Ovary (tissue), 10 donors: ENCODE measurements at places on chromosomes 7 and 10. TPM values are rescaled to one million over a fixed set of nuclear protein-coding genes. Genes with fewer than 3 reads are reported as not detected.

The MRC1 gene
- total RNA-seq, result 6.6 TPM

The PYROXD2 gene
- total RNA-seq, result 14.1 TPM

DNA sequence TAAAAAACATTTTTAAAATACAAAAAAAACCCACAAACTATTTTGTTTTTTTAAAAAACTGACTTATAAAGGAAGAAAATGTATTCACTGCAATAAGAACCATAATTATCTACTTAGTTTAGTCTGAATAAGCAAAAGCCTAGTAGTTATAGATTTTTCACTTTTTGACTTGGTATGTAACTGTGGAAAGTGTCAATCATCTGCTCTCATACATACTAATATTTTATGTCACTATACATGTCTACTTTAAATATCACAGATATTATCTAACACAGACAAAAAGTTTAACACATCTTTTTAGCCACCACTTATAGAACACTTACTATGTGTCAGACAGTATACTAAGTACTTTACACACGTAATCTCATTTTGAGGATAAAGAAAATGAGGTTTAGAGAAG, 3.2 kb upstream of the JMJD1C start:
- no peaks in the 10 kb centered on the region for H3K36me3 ChIP-seq
- no peak for DNase-seq
- H3K27ac ChIP-seq, result no peak overlapping the region

DNA sequence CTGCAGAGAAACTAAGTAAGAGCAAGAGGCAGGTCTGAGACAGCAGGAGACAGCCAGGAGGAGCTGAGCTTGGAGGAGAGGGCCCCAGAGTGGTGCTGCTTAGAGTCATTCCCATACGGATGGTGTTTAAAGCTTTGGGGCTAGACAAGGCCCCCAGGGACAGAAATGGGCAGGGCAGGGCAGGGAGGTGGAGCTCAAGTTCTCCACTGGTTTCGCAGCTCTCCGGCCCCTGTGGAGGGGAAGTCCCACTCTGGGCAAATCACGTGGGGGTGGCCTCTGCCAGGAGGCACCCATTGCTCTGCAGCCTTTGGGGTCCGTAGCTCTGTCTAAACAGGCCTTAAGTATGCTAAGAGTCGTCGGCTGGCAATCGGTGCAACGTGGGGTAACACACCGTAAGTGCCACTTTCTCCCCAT, 1.0 kb upstream of the PTPRE start:
- H3K36me3 ChIP-seq, result no peaks in the 10 kb centered on the region
- no peaks in the 10 kb centered on the region for H3K27me3 ChIP-seq
- no peak overlapping the region for H3K4me3 ChIP-seq
- peaks cover 3% of the 10 kb centered on the region for H3K4me1 ChIP-seq
- H3K27ac ChIP-seq, result no peak overlapping the region

GRCh38 chr7:37480041-37481031, 31.7 kb upstream of the ELMO1 start:
- H3K36me3 ChIP-seq, result no peaks in the 10 kb centered on the region
- H3K27me3 ChIP-seq, result no peaks in the 10 kb centered on the region

GRCh38 chr7:149692557-149692982, 80.8 kb downstream of the ZNF467 start:
- H3K4me1 ChIP-seq, result no peaks in the 10 kb centered on the region
- no peak for DNase-seq
- H3K27ac ChIP-seq, result no peak overlapping the region
- H3K36me3 ChIP-seq, result no peaks in the 10 kb centered on the region

GRCh38 chr10:74683067-74683466, 143.3 kb upstream of the KAT6B start:
- H3K4me1 ChIP-seq, result peaks cover 1% of the 10 kb centered on the region
- H3K4me3 ChIP-seq, result no peak overlapping the region
- no peaks in the 10 kb centered on the region for H3K27me3 ChIP-seq
- no peaks in the 10 kb centered on the region for H3K36me3 ChIP-seq
